ENCODE measurements at places on chromosomes 4 and X.

GRCh38 chrX:51876441-51876840 lies 17.0 kb upstream of the MAGED1 start:
- no peak for DNase-seq

GRCh38 chrX:44105228-44105913 lies 132.2 kb upstream of the NDP start:
- no peak for DNase-seq

DNA sequence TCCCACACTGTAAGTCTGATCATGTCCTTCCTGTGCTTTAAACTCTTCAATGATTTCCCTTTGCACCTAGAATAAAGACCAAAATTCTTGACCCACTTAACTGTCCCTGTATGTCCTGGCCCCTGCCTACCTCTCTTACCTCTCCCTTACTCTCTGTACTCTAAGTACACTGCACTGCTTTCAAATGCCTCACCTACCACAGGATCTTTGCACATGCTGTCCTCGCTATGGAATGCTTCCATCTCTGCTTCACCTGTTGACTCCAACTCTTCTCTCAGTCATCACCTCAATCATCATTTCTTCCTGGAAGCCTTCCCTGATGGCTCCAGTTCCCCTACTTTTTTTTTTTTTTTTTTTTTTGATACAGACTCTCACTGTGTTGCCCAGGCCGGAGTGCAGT lies 29.0 kb upstream of the SEPTIN6 start:
- DNase-seq = no peak

- no peak for DNase-seq
These were observed 3.2 kb downstream of the DGKQ start for GRCh38 chr4:970046-970745.

DNA sequence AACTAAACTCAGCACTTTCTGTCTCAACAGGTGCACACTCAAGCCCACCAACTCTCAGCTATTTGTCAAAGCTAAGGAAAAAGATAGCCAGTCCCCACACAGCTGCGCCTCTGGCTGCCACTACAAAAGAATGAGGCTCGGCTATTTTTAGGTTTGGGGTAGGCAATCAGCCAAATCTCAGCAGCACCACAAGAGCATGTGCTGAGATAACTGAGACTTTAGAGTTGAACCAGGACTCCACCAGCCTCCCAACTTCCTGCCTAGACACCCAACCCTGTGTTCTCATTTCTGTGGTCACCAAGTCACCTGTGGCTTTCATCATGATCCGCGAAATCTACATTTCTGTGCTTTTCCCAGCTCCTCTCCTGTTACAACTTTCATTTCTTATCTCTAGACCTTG lies 28.0 kb downstream of the DMD start:
- no peak for DNase-seq

DNA sequence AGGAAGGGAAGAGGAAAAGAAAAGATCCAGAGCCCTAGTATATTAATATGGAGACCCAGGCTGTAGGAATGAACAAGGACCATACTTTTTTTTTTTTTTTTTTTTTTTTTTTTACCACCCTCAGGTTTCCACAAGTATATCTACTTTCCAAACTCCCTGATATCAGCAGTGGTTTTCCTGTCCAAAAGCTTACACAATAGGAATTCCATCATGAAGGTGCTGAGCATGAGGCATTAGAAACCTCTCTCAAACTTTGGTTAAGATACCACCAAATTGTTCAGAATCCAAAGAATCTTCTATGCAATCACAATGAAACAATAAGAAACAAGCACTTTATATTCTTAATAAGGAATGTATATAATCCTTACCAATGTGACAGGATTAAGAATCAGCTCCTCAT lies 26.5 kb downstream of the RPS6KA3 start:
- DNase-seq = no peak

DNA sequence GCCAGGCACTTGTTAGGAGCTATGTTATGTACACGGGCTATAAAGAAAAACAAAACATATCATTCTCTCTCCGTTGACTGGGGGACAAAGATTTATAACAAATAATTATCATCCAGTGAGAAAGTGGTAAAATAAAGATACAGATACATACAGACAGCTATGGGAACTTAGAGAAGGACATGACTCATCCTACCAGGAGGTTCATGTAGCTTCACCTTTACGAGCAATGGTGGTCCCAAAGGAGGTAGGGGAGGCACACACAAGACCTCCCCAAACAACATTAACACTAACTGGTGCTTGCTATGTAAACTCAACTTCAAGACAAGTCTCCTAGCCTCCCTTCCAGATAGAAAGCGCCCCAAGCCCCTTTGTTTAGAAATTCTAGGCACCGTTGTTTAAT lies 8.9 kb downstream of the AMBN start:
- no peak for DNase-seq

GRCh38 chr4:152020073-152020472 lies 259.3 kb upstream of the GATB start:
- DNase-seq = no peak

DNA sequence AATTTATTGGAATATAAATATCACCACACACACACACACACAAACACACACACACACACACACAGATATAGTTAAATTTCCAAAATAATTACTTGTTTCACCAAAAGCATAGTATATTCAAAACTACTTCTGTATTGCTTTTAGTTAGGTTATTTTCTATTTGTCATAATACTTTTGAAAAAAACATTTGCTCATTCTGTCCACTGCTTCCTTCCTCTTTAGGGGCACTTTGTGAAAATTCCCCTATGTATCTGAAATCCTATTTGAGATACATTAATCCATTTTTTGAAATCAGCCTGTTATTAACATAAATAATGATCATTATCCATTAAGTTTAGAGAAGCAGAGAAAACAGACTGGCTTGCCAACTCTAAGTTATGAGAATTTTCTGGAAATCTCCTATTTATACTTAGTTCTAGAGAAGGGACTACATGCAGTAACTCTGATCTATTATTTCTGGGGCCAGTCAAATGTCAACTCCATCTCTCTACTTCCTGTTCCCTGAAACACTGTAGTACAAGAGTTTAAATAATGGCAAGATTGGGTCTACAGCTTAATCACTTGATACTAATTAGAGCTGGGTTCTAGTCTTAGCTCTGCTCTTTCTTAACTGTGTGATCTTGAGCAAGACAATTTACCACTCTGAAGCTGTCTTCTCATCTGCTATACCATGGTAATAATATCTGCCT lies 54.4 kb upstream of the GPR174 start:
- no peak for DNase-seq

- DNase-seq = no peak
These were observed 107.5 kb downstream of the CLNK start for GRCh38 chr4:10577018-10577417.

- DNase-seq = no peak
These were observed 44.0 kb downstream of the BRCC3 start for GRCh38 chrX:155115174-155115819.

GRCh38 chrX:130145123-130145522 lies 20.5 kb downstream of the AIFM1 start:
- DNase-seq = no peak

GRCh38 chrX:13752646-13753045 lies 18.1 kb downstream of the OFD1 start:
- no peak for DNase-seq

- no peak for DNase-seq
These were observed 279.7 kb upstream of the GNPDA2 start for GRCh38 chr4:45006078-45006477.

- no peak for DNase-seq
These were observed 62.4 kb downstream of the TRMT44 start for GRCh38 chr4:8502836-8503585.

- DNase-seq = no peak
These were observed 176.7 kb downstream of the SMARCA1 start for GRCh38 chrX:129346574-129346973.

All from CMK (cell line).